Activated CD8-positive, alpha-beta memory T cell treated with anti-CD3 and anti-CD28 coated beads, Interleukin-2, amount 50 U/mL, for 4 hours (primary cell): ENCODE measurements at places on chromosomes 1 and 21.

GRCh38 chr1:198846556-198846955 lies 207.7 kb downstream of the PTPRC start:
- DNase-seq, result no peak

DNA sequence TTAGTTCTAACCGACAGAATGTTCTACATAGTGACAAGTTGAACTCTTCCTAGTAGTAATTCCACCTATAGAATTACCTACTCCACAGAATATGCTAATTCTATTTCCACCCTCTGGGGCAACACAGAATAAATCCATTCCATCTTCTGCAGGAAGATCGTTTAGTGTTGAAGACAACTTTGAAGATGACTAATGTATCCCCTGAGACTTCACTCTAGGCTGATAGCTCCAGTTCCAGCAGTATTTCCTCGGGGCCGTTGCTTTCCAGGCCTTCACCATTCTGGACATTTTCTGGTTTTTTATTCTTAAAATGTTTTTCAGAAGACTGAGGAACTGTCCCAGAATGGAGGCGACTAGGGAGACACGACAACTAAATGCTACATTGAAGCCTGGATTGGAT lies 61.0 kb upstream of the CSF1 start:
- DNase-seq, result no peak

DNA sequence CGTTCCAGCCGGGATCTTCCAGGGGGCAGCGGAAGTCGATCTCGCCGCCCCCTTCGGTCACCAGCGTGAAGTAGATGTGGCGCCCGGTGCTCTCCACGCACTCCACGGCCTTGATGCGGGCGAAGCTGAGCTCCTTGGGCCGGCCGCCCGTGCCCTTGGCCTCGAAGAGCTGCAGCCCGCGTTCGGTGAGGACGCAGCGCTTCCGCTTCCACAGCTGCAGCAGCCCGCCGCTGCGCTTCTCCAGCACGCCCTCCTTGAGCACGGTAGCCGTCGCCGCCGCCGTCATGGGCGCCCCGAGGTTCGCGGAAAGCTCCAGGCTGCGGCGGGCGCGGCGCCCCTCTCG lies 516 bp downstream of the PHLDA3 start:
- no peak for DNase-seq

- no peak for DNase-seq
Measured at GRCh38 chr1:157969697-157970485, 23.6 kb upstream of the KIRREL1 start.

DNA sequence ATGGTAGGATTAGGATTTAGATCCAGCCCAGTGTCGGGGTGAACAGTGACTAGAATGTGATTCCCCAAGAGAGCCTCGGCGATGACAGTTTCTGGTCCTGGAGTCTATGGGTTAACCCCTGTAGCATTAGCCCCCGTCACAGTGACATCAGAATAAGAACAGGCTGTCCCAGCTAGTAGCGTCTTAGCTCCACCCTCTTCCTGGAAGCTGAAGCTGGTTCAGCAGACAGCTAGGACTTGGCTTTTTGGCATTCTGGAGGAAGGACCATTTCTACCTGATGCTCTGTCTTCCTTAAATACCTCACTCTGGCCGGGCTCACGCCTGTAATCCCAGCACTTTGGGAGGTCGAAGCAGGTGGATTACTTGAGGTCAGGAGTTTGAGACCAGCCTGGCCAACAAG lies 5.0 kb downstream of the NDUFS2 start:
- DNase-seq, result no peak

DNA sequence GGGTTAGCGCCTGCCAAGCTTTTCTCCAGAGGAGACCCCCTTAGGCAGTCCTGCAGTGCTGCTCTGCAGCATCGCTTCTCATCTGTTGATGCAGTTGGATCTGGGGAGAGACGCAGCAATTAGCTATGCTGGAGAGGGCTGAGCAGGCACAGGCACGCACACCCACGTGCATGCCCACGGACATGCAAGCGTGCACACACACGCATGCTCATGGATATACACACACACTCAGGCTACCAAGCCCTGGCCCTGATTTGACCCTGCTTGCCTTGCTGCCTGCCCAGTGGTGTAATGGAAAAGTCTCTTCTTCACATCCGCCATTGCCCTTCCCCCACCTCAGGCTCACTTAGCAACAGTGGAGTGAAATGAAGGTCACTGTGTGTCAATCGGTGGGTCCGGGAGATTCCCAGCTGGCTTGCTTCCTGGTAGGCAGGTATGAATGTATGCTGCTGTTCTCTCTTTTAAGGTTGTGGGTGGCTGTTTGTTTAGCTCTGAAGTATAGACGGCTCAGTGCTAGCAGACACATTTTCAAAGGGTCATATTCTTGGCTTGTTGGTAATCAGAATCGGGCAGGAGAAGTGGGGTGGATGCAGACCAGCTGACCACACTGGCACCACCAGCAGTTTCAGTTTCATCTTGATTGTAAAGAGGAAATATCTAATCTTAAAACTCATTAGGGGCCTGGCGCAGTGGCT lies 9.5 kb downstream of the ATP1B1 start:
- no peak for DNase-seq

DNA sequence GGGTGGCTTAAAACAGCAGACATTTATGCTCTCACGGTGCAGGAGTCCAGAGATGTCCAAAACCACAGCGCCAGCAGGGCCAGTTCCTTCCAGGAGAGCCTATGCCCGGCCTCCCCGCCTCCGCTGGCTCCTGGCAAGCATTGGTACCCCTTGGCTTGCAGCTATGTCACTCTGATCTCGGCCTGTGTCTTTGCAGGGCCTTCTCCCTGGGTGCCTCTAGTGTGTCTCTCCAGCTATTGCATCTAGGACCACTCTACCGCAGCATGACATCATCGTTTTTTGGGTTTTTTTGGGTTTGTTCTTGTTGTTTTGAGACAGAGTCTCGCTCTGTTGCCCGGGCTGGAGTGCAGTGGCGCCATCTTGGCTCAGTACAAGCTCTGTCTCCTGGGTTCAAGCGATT lies 197.6 kb upstream of the VAMP3 start:
- DNase-seq, result no peak

- DNase-seq, result no peak
Measured at GRCh38 chr1:71019233-71019969, 28.2 kb downstream of the PTGER3 start.

GRCh38 chr1:237258871-237259270 lies 216.9 kb downstream of the RYR2 start:
- DNase-seq, result no peak

GRCh38 chr1:9207086-9207485 lies 27.5 kb upstream of the H6PD start:
- DNase-seq, result no peak

GRCh38 chr1:156877433-156878170 lies 15.9 kb upstream of the PEAR1 start:
- DNase-seq, result no peak

DNA sequence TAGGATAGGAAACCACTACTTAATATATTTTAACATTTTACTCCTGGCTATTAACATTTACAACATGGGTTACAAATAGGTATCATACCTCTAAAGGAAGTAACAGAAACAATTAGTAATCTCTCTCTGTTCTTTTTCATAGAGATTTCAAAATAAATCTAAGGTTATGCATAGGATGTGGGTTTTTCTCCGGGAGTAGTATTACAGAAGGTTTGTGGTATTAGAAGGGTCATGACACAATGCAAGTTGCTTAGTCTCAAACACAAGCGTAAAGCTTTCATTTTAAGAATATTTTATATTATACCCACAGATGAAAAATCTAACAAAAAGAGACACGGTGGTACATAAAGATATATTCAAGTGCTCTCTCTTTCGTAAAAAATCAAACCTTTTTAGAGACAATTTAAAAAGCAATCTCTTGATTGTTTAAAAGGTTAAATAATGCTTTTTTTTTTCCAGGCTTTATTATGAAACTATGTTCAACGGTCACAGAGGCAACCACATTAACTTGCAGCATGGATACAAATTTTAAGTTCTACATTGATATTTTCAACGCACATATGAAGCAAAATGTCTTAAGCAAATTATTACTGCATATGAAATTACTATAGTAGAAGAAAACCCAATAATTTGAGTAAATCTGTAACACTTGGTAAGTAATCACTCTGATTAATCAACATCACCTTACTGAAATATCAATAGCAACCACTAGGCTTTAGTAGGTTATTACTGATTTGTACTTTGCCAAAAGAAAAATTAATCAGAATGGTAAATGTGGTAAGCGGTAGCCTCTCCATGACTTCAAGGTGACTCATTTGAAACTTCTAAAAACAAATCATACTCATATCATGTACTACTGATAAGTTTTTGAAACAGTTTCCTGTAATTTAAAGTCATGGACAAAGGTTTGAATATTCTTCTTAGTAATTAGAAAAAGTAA lies 97.4 kb upstream of the GFI1 start:
- no peak for DNase-seq

GRCh38 chr1:63705078-63705477 lies 68.7 kb upstream of the ROR1 start:
- DNase-seq, result no peak

DNA sequence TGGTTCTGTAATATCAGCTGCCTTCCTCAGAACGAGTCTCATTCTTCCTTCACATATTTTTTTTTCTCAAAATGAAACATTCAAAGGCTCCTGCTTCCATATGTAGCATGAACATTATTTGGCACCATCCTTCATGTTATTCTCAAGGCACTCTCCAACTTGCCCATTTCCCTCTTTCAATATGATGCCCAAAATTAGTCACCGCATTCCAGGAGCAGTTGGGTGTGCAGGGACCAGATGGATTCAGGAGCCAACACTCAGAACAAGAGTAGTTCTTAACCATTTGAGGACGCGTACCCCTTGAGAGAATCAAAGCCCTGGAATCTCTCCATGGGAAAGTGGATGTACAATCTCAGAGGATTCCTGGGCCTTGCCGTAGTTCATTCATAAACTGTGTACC lies 50.3 kb downstream of the KCNK1 start:
- no peak for DNase-seq

DNA sequence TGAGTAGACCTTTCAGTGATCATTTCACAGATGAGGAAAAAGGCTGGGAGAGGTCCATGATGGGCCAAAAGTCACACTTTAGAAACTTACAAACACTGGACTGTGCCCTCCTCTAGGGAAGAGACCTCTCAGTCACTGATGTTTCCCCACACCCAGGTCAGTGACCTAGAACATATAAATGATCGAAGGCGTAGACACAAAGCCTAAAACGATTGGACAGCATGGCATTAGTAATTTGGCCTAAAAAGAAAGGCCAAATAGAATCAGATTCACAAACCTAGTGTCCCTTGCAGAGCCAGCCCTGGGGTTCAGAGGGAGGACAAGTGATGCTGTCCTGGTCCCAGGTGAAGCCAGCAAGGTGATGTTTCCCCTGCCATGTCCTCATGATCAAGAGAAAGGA lies 27.7 kb downstream of the TRABD2B start:
- no peak for DNase-seq

GRCh38 chr1:39293375-39294070 lies 89.0 kb downstream of the MACF1 start:
- no peak for DNase-seq

- no peak for DNase-seq
Measured at GRCh38 chr1:156711011-156711817, 5.8 kb upstream of the CRABP2 start.

- no peak for DNase-seq
Measured at GRCh38 chr1:48329486-48329885, 107.0 kb downstream of the SLC5A9 start.

DNA sequence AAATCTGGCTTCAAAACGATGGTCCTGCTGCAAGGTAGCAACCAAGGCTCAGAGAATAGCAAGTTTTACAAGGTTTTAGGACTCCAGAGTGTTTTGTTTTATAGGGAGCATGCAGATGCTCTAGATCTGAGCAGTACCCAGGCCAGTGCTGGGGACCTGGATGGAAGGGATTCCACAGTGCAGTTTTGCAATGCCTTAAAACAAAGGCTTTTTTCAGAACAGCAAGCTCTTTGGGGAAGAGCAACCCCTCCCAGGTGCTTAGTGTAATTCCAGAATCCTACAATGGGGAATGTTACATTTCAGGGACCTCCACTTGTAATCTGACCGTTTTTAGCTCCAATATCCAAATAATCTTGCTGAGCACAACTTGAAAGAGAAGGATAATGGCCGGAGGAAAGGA lies 6.7 kb downstream of the ROR1 start:
- DNase-seq, result no peak

DNA sequence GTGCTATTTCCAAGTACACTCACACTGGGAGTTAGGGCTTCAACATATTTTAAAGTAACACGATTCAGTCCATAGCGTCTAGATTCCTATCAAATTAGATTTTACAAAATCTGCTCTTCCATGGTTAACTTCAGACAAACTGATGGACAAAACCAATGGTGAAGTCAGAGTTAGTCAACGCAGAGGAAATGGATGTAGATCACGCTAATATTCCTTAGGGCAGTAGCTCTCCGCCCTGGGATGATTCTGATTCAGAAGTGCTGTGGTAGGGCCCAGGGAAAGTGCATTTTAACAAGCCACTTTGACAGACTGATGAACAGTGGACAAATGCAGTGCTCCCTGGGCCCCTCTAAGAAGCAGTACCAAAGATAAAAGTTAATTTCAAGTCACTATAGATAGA lies 83.2 kb downstream of the HIVEP3 start:
- no peak for DNase-seq

GRCh38 chr1:71542155-71542554 lies 461.3 kb upstream of the ZRANB2 start:
- no peak for DNase-seq

GRCh38 chr1:171655746-171656116 lies 3.2 kb upstream of the MYOC start:
- no peak for DNase-seq

GRCh38 chr1:84122780-84123382 lies 21.2 kb upstream of the PRKACB start:
- peak; percentile 52 for DNase-seq

- DNase-seq, result no peak
Measured at GRCh38 chr1:9295884-9296283, 3.2 kb downstream of the SPSB1 start.

DNA sequence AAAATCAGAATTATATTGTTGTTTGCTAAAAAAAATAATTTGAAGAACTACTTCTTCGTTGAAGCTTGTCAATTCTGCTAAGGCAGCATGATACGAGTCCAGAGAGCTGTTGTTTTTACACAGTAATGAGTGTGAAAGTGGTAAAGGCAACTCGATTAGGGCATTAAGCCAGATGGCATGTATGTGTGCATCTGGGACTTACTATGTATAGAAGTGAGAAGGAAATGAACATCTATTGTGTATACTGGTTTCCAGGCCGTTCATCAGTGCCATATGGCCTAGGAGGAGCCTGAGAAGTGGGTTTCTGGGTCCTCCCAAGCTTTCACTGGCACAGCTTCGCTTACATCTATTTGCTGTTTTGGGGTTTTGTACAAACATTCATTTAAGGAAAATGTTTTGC lies 5.7 kb downstream of the CTPS1 start:
- no peak for DNase-seq
